ENCODE measurements at places on chromosomes 4 and X.
A peak's percentile ranks its signal among the peaks of the same experiment; 100 is the strongest.

- DNase-seq: no peak
Measured at GRCh38 chr4:8353158-8353669, 83.7 kb downstream of the HTRA3 start.

DNA sequence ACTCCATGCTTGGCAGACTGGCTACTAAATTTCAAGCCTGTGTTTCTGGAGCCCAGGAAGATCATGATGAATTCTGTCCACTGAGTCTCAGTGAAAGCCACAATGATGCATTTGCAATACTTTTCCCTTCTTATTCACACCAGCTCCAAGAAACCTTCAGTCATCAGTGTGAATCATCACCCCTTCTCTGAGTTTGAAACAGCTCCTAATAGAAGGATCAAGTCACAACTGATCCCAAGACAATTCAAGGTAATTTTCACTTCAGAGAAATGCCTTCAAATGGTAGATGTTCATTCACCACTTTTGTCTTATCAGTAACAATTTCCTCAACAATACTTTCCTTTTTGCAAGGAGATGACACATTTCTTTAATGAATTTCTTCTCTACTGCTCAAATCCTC is 257.4 kb downstream of the NLGN4X start:
- no peak for DNase-seq

DNA sequence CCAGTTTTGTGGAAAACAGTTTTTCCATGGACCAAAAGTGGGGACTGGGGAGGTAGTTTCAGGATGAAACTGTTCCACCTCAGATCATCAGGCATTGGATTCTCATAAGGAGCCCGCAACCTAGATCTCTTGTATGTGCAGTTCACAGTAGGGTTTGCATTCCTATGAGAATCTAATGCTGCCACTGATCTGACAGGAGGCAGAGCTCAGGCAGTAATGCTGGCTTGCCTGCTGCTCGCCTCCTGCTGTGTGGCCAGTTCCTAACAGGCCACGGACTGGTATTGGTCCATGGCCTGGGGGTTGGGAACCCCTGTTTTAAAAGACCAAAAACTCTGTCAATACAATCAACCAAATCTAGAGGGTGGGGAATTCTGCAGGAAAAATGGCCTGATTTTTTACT is 100.0 kb upstream of the EOLA2 start:
- DNase-seq: no peak

GRCh38 chr4:179441596-179441995 is 1999.4 kb upstream of the AGA start:
- DNase-seq: no peak

DNA sequence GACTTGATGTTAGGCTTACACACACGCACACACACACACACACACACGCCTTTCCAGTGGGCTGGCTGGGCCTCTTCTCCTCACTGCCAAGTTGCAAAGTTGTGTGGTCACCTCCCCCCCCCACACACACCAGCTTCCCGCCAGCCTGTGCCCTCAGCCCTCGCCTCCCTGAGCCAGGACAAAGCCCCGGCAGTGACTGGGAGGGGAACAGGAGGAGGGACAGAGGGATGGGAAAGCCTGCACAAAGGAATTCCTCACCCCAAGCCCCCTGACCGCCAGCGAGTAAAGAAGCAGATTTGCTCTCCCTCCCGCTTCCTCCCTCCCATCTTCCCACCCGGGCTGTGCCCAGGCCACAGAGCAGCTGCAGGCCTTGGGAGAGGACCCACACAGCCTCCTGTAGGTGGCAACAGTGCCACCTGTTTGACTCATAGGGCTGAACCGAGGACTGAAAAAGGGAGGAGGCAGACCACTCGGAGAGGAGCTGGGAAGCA is at the start of gene GDPD2:
TSS of gene GDPD2 (plus strand) at position 464 of the 491 bp plus-strand sequence. CDS start 1,671 bp downstream, outside the sequence.
- no peak for DNase-seq

GRCh38 chr4:24181005-24181404 is 291.2 kb upstream of the PPARGC1A start:
- DNase-seq: no peak

GRCh38 chr4:15242021-15242420 is 185.8 kb upstream of the C1QTNF7 start:
- no peak for DNase-seq

- no peak for DNase-seq
Measured at GRCh38 chr4:84378983-84379382, 120.1 kb downstream of the NKX6-1 start.

DNA sequence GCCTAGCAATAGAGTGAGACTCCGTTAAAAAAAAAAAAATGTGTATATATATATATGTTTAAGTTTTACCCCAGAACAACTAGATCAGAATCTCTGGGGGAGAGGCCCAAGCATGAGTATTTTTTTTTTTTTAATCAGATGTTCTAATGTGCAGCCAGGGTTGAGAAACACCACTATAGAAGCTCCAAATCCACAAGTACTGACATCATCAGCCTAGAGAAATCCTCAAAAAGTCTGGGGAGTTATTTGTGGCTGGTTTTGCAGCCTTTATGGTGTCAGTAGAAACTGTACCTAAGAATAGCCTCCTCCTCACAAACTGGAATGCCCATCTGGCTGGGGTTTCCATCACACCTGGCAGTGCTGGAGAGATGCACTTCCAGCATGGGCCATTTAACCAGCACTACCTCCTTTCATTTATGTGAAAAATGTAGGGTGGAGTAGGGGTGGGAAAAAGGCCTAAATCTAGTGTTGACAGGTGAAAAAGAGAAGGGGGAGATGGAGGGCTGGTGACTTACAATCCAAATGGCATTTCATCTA is 93.5 kb downstream of the CBLL2 start:
- DNase-seq: no peak

DNA sequence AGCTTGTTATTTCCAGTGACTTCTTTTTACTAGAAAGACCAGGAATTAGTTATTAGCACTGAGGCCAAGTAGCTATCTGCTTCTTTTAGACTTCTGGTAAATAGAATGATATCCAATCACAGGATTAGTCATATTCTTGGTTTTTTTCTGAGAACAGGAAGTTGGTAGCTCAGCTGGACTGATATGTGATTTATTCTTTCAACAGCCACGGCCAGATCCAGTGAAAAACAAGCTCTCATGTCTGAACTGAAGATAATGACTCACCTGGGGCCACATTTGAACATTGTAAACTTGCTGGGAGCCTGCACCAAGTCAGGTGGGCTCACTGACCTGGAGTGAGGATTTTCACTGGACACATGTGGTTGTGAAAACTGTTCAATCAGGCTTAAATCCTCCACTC is 48.6 kb downstream of the PDGFRA start:
- DNase-seq: no peak

DNA sequence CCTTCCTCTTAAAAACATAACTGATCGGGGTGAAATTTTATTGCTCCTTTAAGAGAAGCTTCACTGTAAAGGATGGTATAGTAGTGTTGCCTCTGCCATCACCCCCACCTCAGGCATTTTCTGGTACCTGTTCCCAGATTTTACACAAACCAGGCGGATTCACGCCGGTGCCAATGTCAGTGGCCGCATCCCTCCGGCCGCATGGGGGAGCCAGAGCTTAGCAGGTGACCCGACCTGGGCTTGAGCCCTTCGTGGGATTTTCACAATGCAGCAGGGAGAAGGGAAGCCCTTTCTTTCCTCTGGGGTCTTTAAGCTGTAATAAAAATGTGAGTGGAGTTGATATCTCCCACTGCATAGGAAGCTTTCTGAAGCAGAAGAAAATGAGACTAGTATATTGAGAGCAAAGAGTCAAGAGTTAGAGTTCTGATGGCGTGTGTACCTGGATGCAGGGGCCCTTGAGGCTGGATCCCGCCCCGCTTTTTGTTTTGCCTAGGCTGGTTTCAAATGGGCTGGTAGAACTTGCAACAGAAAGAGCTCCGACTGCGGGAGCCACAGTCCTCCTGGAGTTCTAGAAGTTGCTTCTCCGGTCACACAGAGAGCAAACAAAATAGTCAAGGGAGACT is 59.4 kb downstream of the POLR2B start:
- DNase-seq: peak; percentile 50

DNA sequence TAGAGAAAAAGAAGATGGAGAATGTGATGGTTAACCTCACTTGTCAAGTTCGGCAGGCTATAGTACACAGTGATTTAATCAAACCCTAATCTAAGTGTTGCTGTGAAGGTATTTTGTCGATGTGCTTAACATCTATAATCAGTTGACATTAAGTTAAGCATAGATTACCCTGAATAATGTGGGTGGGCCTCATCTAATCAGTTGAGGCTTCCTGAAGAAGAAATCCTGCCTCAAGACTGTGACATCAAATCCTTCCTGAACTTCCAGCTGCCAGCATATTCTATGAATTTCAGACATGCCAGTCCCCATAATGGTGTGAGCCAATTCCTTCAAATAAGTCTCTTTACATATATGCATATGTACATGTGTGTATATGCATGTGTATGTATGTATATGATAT is 181.4 kb downstream of the PACRGL start:
- no peak for DNase-seq

- DNase-seq: no peak
Measured at GRCh38 chrX:10109695-10110094, 47.1 kb upstream of the CLCN4 start.

GRCh38 chrX:66014084-66014483 is 25.8 kb downstream of the VSIG4 start:
- no peak for DNase-seq

DNA sequence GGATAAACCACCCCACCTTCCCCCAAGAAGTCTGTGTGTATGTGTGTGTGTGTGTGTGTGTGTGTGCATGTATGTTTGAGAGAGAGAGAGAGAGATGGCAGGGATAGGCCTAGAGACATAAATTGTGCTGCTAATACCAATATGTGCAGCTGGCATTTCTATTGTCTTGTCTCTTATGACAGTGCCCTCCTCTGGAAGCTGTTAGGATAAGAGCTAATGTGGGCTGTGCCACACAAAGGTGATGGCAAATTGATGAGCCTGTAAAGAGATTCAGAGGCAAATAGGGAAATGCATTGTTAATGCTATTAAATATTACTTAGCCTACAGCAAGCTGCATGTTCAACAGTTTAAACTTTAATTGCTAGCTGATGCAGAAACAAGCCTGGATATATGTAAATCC is 332.0 kb downstream of the NKX6-1 start:
- no peak for DNase-seq

GRCh38 chr4:82777857-82778525 is 20.6 kb downstream of the SCD5 start:
- no peak for DNase-seq

DNA sequence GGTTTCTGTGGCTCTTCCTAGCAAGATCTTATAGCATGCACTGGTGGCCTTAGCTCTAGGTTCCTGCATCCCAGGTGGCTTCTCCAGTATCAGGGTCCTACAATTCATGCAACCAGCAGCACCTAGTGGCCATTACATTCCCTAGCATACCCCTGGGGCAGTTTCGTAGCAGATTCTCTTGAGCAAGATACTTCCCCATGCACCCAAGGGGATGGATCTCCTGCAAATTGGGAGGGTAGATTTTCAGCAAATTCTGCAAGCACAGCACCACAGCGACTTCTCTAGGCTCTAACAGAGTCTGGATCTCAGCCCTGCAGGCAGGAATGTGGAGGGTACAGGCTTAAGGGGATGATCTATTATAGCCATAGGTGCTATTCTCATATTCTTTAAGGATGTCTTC is 13.1 kb upstream of the SLC9B1 start:
- DNase-seq: no peak

DNA sequence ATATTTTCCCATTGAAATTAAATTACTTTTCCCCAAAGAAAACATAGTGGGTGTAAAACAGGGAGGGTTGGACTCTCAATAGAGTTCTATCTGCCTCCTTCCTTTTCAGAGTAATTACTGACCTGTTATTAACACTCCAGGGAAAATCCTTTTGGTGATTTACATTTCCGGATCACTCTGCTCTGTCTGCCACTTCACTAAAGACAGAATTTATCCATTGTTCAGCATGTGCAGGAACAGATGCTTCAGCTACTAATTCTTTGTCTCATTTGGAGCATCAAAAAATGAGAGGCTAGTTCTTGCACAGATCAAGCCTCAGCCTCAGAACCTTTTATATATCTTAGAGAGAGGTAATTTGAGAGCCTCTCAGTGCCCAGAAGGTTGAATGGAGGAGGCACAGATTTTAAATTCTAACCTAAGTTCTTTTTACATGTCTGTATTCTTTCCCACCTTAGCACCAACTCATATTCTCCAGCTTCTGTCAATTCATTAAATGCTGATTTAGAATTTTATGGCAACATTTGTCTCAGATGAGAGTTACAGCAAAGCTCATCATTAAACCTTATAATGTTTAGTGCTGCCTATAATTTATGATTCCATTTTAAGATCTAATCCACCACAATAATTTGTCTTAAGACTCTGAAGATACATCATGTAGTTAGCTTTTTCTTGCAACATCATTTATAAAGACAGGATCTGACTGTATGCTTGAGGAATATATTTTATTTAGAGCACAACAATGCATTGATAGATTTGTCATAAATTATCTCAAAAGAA is 1494.4 kb downstream of the STIM2 start:
- no peak for DNase-seq

DNA sequence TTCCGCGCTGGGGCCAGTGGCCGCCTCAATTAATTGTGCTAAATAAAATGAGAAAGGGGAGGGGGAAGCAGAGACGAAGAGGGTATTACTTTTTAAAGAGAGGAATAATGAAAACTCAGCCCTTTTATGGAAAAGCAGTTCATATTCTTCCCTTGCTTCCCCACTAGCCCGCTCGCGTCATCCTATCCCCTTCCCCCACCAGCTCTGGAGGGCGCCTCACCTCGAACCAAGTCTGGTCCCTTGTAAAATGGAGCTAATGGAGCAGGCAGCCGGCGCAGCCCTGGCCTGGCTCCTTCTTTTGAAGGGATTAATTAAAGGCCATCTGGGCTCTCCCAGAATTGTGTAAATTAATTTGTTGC is 511 bp upstream of the NKX6-1 start:
- DNase-seq: no peak

DNA sequence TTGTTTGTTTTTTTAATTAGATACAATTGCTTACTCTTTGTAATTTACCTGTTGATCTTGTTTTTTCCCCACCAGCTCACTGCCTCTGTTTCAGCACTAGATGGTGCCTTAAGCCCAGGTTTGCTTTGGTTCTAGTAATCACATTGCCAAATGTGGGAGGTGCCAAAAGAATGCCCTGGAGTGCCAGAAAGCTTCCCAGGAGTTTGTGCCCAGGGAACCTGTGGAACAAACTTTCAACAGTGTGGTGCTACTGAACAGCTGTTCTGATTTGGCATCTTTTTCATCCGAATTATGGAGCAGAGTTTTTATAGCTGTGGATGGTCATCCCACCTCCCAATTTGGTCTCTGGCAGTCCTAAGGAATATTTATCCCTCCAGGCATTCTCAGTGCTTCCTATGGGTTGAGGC is 1000.7 kb downstream of the STIM2 start:
- peak; percentile 70 for DNase-seq

- no peak for DNase-seq
Measured at GRCh38 chr4:111961809-111962208, 183.4 kb upstream of the FAM241A start.

- no peak for DNase-seq
Measured at GRCh38 chrX:101931136-101931487, 715 bp downstream of the ZMAT1 start.
